ENCODE measurements at places on chromosomes 12 and 14.

DNA sequence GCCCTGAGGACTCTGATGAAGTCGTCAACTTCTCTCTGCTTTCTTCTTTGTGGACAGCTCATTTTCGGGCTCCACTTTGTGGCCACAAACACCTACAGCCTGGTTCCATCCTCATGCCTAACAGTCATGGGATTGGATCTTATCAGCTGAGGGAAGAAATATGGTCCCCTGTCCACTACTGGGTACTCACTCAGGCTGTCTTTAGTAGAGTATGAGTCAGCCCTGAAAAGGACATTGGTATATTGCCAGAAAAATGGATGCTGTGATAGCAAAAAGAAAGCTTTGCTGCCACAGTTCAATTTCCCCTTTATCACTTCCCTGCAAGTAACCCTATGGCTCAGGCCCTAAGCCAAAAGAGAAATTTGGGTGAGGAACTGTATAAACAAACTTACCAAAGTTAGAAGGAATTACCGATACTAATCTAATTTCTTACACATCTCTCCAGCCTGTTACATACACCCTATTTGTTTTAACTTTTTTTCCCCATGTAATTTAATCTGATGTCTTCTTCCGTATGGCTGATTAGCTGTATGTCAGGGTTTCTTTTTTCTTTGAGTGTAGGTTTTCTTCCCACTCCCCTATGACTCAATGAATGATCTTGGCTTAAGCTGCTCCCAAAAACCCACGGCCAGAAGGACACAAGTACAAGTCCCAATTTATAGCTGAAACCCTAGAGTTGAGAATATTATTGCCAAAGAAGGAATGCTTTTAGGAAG is 29.1 kb downstream of the MTHFD1 start:
- no peak for DNase-seq

DNA sequence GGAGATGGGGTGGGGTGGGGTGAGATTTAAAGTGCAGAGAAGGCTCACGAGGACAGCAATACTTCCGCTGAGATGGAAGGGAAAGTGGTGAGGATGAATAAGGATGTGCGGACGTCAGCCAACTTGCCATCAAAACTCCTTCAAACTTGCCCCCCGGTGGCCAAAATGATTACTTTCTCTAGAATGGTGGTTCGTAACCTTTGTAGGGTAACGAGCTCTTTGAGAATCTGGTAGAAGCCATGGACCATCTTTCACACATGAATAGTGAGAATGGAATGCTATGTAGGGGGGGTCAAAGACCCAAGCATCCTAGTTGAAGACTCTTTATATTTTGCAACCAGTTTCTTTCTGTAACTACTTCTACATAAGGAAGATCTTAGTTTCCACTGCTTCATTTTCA is 245.9 kb upstream of the DDHD1 start:
- DNase-seq, result no peak

GRCh38 chr14:94882401-94882800 is 112.5 kb upstream of the GSC start:
- no peak for DNase-seq

DNA sequence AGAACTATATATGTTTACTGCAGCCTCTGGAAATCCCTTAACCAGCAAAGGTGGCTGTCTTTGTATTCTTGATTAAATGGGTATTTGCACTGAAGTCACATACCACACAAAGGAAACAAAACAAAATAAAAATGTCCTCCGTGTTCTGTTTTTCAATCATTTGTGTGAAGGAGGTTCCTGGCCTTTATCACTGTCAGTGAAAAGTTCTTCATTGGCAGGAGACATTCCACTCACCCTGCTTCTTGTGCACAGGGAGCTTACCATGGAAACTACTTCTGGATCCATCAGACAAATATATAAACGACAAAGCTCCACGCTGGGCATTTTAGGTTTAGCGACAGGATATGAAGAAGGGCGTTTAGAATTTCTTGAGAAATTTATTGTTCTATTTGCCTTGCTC is 5.7 kb upstream of the NKX2-8 start:
- DNase-seq, result no peak

DNA sequence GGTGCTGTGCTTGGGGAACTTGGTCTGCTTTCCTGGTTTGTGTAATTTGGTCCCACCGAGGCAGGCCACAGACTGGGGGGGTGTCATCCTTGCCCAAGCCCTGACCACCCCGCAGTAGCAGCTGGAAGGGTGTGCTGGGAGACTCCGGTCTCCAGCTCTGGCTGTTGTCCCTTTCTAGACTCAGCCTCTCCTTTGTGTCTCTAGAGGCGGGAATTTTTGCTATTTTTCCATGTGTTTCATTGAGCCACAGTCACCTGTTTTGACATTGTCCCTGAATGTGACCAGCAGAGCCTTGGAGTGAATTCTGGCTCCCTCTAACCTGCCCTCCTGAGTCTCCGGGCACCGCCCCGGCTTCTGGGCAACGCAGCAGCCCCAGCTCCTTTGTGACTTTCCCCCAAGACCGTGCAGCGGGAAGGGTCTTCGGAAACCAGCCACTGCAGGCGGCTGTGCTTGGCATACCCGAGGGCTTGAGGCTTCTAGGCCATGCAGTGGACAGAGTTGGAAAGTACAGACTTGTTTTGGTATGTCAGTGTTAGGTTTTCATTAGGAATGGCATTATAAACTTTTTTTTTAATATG is 98.6 kb downstream of the TNFAIP2 start:
- no peak for DNase-seq

- DNase-seq, result no peak
Observed at GRCh38 chr14:94483729-94484275, 7.8 kb upstream of the SERPINA9 start.

- no peak for DNase-seq
Observed at GRCh38 chr12:98997899-98998298, 352.8 kb downstream of the APAF1 start.

GRCh38 chr12:6229224-6230218 is 29.3 kb downstream of the CD9 start:
- no peak for DNase-seq

DNA sequence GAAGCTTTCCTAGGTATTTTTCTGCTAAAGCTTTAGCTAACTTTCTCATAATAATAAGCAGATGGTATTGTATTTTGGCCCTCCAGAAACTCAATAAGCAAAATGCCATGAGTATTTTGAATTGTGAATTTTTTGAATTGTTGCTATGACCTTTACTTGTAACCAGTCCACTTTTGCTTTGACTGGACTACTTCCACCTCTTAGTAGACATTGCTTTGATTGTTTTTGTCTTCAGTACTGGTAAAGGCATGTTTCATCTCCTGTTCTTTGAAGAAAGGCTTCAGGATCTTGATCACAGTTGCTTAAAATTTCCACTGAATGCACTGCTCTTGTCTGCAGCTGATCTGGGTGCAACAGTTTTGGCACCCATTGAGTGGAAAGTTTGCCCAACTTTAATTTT is 102.3 kb downstream of the TRMT5 start:
- no peak for DNase-seq

- DNase-seq, result no peak
Observed at GRCh38 chr14:24394275-24394674, 4.5 kb upstream of the NYNRIN start.

GRCh38 chr14:61891810-61892209 is 129.6 kb downstream of the SNAPC1 start:
- no peak for DNase-seq

DNA sequence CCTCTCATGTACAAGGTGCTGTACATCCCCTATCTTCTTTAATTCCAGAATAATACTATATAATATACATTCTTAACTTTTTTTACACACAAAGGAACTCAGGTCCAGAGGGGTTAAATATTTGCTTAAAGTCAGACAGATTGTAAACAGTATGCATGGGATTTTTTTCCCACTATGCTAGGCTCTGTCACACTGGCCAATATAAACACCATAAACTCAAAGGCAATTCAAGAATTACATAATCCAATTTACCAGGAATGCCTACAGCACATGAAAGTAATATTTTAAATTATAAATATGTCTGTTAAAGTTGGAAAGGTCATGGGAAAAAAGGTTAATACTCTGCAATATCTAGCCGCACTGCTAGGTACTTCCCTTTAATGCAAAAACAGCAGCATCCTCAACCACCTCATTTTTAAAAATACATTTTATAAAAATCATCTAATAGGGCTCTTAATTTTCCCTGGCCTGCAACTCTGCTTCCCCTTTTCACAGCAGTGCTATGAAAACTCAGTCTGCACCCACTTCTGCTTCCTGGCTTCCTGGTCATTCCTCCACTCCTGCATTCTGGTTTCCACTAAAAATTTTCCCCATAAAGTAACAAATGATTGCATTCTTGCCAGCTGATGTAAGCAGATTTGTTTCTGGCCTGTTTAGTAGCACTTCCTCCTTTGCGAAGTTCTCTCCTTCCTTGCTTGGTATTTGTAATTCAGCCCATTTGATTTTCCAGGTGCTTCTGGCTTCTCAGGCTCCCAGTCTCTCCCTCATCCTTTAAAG is 128.1 kb downstream of the ITPR2 start:
- no peak for DNase-seq

- DNase-seq, result no peak
Observed at GRCh38 chr12:15265875-15266274, 44.7 kb upstream of the RERG start.

- DNase-seq, result no peak
Observed at GRCh38 chr12:71270057-71270456, 112.3 kb upstream of the TSPAN8 start.

- no peak for DNase-seq
Observed at GRCh38 chr14:68404146-68404527, 388.7 kb downstream of the ZFP36L1 start.

DNA sequence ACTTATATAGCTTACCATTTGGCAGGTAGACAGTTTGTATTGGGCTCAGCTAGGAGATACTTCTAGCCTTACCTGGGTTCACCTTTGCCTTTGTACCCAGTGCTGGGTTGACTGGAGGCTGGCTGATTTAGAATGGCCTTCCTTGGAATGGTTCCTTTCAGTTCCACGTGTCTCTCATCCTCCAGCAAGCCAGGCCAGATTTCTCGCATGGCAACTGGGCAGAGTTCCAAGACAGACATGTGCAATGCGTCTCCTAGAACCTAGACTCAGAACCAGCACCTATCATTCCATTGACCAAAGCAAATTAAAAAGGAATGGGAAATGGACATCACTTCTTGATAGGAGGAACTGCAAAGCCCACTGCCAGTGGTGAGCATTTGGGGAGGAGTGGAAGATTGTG is 79.1 kb upstream of the BDKRB2 start:
- DNase-seq, result no peak

DNA sequence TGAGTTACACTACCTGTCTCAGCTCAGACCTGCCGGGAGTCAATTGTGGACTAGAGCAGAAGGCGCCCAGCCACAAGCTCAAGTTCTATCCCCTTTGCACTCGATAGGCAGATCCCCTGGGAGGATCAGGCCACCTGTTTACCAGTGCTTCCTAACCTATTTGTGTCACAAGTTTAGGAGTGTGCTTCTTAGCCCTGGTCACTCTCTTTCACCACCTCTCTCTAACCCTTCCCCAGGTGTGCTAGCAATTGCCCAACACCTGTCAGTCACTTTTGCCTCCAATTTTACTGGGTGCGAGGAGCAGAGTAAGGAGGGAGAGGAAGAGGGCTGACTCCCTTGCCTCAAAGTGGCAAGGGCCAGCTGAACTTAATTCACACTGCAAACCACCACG is 745 bp upstream of the NAA30 start:
- DNase-seq, result no peak

- no peak for DNase-seq
Observed at GRCh38 chr12:104858611-104859543, 99.2 kb downstream of the SLC41A2 start.

- no peak for DNase-seq
Observed at GRCh38 chr12:18207266-18207665, 54.1 kb upstream of the PIK3C2G start.

GRCh38 chr12:66113471-66113870 is 17.1 kb downstream of the LLPH start:
- no peak for DNase-seq

GRCh38 chr12:97466000-97466399 is 3.4 kb downstream of the RMST start:
- no peak for DNase-seq

GRCh38 chr14:102293781-102294180 is 11.2 kb downstream of the MOK start:
- no peak for DNase-seq

GRCh38 chr12:100991102-100991501 is 196.5 kb downstream of the ANO4 start:
- DNase-seq, result no peak

DNA sequence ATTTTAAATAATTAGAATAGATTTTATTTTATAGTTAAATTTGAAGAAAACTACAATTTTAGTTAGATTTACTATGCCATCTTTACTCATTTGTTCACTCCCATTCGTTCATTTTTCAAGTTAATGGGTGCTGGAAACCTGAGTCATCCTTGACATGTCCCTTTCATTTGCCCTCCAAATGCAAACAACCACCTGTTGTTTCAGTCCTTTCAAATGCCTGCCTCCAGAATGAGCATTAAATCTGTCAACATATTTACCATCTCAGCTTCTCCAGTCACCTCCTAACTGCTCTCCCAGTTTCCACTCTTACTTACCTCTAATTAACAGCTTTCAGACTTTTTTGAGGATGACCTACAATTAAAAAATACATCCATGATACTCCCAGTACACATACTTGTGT is 375.5 kb downstream of the RAD51B start:
- no peak for DNase-seq

DNA sequence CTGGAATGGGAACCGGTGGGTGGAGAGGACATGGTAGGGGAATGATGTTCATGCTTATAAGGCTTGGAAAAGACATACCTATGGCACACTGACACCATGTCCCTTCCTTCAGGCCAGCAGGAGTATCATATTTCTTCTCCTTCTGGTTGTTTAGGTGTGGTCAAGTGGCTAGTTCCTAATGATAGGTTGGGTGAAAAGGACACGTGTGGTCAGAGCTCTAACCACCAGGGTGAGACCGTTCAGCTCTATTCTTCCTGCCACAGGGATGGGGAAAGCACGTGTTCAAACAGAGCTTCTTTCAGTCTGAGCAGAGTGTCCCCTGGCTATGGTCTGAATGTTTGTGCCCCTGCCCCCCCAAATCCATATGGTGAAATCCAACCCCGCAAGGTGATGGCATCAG is 209.1 kb downstream of the PAX9 start:
- DNase-seq, result no peak

DNA sequence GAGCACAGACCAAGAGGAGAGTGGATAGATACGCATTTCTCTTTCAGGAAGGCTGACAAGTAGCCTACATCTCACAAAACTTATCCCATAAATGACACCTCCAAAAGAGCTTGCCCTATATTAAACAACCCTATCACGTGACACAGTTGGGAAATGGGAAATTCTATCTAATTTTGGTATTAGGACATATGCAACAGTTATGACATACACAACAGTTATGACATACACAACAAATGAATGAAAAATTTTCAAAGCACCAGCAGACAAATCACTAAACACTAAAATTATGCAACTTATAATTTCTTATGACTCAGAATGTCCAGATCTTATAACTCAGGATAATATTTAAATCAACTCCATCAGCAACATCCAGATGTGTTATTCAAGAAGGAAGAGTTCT is 54.1 kb downstream of the DUSP16 start:
- no peak for DNase-seq

- DNase-seq, result no peak
Observed at GRCh38 chr12:3091038-3091319, 13.8 kb downstream of the TSPAN9 start.

GRCh38 chr12:132653567-132654290 is 33.4 kb downstream of the POLE start:
- DNase-seq, result no peak
